ENCODE measurements at places on chromosomes 12 and 14. TPM values are rescaled to one million over a fixed set of nuclear protein-coding genes. Genes with fewer than 3 reads are reported as not detected.

The GPR84 gene
- total RNA-seq, result not detected

GRCh38 chr14:39232554-39233415, 930 bp upstream of the MIA2 start:
- H3K4me3 ChIP-seq, result peak overlapping the region; percentile 72
- no peaks in the 10 kb centered on the region for H3K36me3 ChIP-seq
- peaks cover 49% of the 10 kb centered on the region for H3K4me1 ChIP-seq
- H3K27ac ChIP-seq, result peak overlapping the region; percentile 69

GRCh38 chr14:99968941-99969340, 96.3 kb upstream of the EVL start:
- H3K27ac ChIP-seq, result no peak overlapping the region
- peaks cover 62% of the 10 kb centered on the region for H3K4me1 ChIP-seq
- no peaks in the 10 kb centered on the region for H3K36me3 ChIP-seq
- H3K27me3 ChIP-seq, result no peaks in the 10 kb centered on the region
- no peak for DNase-seq

The OTOGL gene
- not detected for total RNA-seq

The RASSF8 gene
- total RNA-seq, result 10.4 TPM

- H3K36me3 ChIP-seq, result no peaks in the 10 kb centered on the region
- no peak for DNase-seq
- peaks cover 2% of the 10 kb centered on the region for H3K27me3 ChIP-seq
Observed at GRCh38 chr14:33966276-33966675, 15.4 kb upstream of the EGLN3 start.

- no peaks in the 10 kb centered on the region for H3K4me1 ChIP-seq
- no peak overlapping the region for H3K27ac ChIP-seq
Observed at GRCh38 chr14:28608443-28608842, 158.1 kb upstream of the FOXG1 start.

GRCh38 chr12:47770086-47770726, 2.8 kb upstream of the SLC48A1 start:
- DNase-seq, result peak; percentile 35
- no peaks in the 10 kb centered on the region for H3K36me3 ChIP-seq
- H3K27me3 ChIP-seq, result peaks cover 10% of the 10 kb centered on the region
- peaks cover 58% of the 10 kb centered on the region for H3K4me1 ChIP-seq
- H3K4me3 ChIP-seq, result no peak overlapping the region

DNA sequence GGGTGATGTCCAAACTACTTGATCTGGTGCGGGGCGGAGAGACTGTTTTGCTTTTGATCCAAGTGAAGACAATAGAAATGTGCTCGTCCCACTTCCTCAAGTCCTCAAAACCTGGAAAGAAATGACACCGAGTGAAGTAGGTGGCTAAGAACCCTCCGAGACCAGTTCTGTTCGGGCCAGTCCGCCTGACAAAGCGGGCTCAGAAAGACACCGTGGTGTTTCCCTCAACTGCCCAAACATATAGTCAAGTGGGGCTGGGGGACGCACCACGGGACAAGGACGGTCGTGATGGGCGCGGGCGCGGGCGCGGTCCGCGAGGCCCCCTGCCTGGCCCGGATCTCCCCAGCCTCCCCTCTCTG, 1.6 kb downstream of the PHLDA1 start:
- H3K4me1 ChIP-seq, result peaks cover 62% of the 10 kb centered on the region
- H3K4me3 ChIP-seq, result peak overlapping the region; percentile 97
- peaks cover 3% of the 10 kb centered on the region for H3K27me3 ChIP-seq
- DNase-seq, result no peak
- peak overlapping the region; percentile 95 for H3K27ac ChIP-seq
- H3K36me3 ChIP-seq, result no peaks in the 10 kb centered on the region

DNA sequence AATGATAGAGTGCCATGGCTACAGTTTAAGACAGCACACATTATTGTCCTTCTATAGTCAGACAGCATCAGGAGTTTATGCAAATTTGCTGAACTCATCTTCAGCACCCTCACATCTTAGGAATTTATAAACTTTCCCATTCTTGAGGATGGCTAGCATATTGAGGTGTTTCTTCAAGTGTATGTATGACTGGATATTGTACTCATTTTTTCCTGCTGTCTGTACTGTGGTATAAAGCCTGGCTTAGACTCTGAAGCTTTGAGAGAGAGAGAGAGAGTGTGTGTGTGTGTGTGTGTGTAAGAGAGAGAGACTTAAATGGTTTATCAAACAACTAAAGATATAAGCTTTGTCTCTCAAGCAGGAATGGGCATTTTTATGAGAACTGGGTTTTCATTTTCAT, 161.6 kb downstream of the PIK3C2G start:
- H3K27ac ChIP-seq, result no peak overlapping the region
- H3K4me3 ChIP-seq, result no peak overlapping the region
- no peaks in the 10 kb centered on the region for H3K36me3 ChIP-seq
- H3K27me3 ChIP-seq, result no peaks in the 10 kb centered on the region

DNA sequence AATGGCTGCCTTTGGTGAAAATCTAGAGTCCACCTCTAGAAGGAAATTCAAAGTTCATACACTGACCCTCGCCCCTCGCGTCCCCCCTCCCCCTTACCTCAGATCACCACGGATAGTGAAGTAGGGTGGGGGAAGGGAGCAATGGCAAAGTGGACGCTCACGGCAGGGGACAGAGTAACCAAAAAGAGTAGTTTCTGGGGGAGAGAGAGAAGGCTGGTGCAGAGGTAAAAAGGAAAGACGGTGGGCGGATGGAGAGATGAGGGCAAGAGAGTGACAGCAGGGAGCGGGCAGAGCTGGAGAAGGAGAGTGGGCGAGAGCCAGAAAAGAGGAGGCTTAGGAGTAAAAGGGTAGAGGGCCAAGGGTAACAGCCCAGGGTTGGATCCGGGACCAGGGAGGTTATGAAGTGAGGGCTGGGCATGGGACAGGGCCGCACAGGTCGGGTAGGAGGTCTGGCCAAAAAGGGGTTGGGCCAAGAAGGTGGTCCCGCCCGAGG, 423 bp downstream of the ALDH6A1 start:
- H3K27ac ChIP-seq, result peak overlapping the region; percentile 95
- H3K27me3 ChIP-seq, result no peaks in the 10 kb centered on the region
- DNase-seq, result peak; percentile 32
- H3K4me1 ChIP-seq, result peaks cover 46% of the 10 kb centered on the region

DNA sequence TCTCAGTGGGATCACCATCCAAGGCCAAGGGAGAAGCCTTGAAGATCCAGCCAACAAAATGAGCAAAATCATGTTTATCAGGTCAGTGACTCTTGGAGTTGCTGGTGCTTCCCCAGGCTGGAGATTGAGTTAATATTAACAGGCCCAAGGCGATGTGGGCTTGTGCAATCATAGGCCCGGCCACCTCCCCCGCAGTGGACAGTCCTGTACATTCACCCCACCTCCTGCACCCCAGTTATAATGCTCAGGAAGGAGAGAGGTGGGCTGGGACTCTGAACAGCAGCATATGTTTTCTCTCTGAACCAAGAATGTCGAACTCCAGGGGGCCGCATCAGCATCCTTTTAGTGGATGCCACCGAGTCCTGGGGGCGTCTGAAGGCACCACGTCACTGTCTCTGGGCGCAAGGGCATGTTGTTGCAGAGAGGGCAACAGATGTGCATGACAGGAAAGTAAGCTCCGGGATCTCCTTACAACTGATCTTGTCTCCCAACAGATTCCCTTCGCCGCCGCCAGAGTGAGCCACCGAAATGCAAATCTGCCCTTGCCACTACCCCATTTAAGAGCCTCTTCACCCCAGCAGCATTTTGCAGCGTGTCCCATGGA, 32.2 kb upstream of the SERPINA6 start:
- H3K4me3 ChIP-seq, result peak overlapping the region; percentile 65
- H3K27me3 ChIP-seq, result no peaks in the 10 kb centered on the region
- H3K27ac ChIP-seq, result peak overlapping the region; percentile 63
- DNase-seq, result peak; percentile 85
- H3K4me1 ChIP-seq, result peaks cover 61% of the 10 kb centered on the region

DNA sequence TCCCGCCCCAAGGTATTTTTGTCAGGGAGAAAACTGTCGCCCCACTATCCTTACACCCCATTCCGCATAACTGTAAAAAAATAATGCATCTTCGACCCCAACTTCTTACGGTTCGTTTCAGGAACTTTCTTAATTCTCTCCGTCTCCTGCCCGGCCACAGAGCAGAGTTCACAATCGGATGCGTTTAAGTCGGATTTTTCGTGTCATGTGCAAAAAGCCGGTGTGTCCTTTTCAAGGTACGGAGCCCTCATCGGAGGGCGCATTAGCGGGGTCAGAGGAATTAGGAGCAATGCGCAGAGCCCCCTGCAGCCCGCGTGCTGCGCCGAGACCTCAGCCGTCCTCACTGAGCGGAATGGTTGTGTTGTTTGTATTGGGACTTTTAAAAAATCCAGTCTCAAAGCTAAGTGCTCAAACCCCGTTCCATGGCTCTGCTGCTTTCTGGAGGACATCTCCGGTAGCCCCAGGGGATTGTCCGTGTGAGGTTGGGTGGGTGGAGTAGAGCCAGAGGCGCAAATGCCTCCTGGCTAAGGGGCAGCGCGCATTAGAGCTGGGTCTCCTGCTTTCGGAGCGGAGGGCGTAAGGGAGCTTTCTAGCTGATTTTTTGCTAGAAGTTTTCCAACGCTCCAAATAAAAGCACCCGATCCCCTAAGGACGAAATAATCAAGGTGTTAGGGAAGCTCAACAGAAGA, 3.9 kb upstream of the GSC start:
- H3K4me1 ChIP-seq, result peaks cover 9% of the 10 kb centered on the region
- no peak overlapping the region for H3K4me3 ChIP-seq
- DNase-seq, result no peak
- H3K36me3 ChIP-seq, result no peaks in the 10 kb centered on the region

DNA sequence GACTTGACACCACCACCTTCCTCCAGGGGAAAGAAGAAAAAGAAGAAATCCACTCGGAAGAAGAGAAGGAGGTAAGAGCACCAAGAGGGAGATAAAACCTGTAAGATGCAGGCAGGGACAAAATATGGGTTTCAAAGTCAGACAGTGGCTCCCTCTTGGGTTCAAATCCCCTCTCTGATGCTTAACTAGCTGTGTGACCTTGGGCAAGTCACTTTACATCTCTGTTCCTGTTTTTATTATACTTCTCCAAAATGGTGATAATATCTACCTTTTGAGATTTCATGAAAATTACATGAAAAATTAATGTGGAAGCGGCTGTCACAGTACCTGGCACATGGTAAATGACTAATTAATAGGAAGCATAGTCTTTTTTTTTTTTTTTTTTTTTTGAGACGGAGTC, 64.4 kb upstream of the HSPB8 start:
- H3K36me3 ChIP-seq, result no peaks in the 10 kb centered on the region
- H3K27ac ChIP-seq, result no peak overlapping the region
- H3K4me3 ChIP-seq, result no peak overlapping the region
- no peaks in the 10 kb centered on the region for H3K4me1 ChIP-seq
- H3K27me3 ChIP-seq, result no peaks in the 10 kb centered on the region

DNA sequence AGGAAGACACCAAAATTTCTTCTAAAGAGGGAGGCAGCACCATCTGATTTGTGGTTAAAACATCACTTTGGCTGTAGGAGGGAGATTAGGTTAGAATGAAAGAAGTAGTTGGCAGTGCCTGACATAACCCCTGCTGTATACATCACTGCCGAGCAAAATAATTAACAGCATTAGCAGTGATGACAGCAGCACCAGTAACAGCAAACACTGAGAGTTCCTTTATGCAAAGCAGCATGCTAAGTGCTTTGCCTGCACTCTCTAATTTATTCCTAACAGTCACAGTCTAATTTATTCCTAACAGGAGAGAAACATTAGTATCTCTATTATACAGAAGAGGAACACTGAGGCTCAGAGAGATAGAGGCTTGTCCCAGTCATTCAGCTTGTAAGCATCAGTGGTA, 1469.7 kb downstream of the AACS start:
- no peak overlapping the region for H3K4me3 ChIP-seq
- H3K36me3 ChIP-seq, result no peaks in the 10 kb centered on the region
- DNase-seq, result no peak
- no peaks in the 10 kb centered on the region for H3K27me3 ChIP-seq

- no peaks in the 10 kb centered on the region for H3K36me3 ChIP-seq
- no peak overlapping the region for H3K4me3 ChIP-seq
- DNase-seq, result no peak
- H3K27ac ChIP-seq, result no peak overlapping the region
- peaks cover 39% of the 10 kb centered on the region for H3K4me1 ChIP-seq
- no peaks in the 10 kb centered on the region for H3K27me3 ChIP-seq
Observed at GRCh38 chr14:68651652-68652432, 141.0 kb downstream of the ZFP36L1 start.

DNA sequence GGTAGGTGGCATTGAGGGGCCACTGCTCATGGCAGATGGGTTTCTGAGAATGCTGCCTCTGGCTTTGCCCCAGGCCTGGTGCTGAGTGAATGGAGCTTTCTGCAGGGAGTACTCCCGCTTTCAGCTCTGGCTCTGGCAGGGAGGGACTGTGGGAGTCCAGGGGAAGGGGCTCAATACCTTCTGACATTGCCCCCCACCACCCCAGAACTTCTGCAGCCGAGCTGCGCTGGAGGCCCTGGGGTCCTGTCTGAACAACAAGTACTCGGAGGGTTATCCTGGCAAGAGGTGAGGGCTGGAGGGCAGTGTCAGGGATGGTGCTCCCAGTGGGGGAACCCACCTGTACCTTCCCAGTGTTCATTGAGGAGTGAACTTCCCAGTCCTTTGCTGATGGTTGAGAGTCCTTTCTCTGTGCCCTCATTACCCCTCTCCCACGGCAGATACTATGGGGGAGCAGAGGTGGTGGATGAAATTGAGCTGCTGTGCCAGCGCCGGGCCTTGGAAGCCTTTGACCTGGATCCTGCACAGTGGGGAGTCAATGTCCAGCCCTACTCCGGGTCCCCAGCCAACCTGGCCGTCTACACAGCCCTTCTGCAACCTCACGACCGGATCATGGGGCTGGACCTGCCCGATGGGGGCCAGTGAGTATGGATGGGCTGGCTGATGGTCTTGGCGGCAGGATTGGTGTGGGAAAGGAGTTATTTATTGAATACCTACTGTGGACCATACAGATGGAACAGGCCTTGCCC, 1.9 kb downstream of the SHMT2 start:
- no peak for DNase-seq
- H3K27ac ChIP-seq, result no peak overlapping the region
- H3K27me3 ChIP-seq, result peaks cover 11% of the 10 kb centered on the region
- peaks cover 74% of the 10 kb centered on the region for H3K4me1 ChIP-seq

DNA sequence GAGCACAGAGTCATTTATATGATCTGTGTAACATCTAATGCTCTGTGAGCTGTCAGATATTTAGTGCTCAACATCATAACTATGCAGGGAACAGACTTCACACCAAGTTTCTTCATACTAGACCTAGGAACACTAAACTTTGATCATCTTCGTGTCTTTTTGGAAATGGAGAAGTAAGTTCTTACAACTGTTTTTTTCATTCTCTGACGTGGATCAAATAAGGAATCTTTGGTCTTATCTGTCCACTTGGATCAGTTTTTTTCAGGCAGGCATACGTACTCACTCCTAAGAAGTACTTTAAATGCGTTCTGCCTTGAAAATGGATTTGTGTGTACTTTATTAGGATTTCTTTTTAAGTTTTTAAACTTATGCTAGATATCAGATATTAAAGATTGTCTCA, 191.0 kb downstream of the FBXL14 start:
- no peak for DNase-seq
- H3K4me1 ChIP-seq, result no peaks in the 10 kb centered on the region
- no peak overlapping the region for H3K27ac ChIP-seq
- H3K27me3 ChIP-seq, result no peaks in the 10 kb centered on the region
- H3K4me3 ChIP-seq, result no peak overlapping the region

All from HepG2 (cell line).